ENCODE measurements at places on chromosomes 2 and 18.

GRCh38 chr2:119550346-119550745 is 6.1 kb downstream of the CFAP221 start:
- DNase-seq: no peak

- DNase-seq: no peak
These were observed 35.8 kb upstream of the TPO start for GRCh38 chr2:1377473-1377872.

DNA sequence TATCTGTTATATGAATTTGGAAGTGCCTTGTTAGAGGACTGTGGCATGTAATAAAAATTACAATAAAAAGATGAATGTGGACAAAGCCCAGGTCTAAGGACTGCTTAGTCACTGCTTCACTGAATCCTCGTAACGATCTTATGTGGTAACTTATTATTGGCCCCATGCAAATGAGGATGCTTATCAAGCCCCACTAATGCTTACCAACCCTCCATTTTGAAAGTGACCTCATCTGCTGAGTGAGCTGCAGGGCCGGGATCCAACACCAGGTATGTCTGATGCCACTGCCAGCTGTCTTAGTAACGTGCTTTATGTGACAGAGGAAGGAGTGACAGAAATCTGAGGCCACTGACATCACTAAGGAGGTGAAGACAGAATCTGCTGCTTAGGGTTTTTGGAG is 65.3 kb upstream of the CCDC85A start:
- DNase-seq: no peak

DNA sequence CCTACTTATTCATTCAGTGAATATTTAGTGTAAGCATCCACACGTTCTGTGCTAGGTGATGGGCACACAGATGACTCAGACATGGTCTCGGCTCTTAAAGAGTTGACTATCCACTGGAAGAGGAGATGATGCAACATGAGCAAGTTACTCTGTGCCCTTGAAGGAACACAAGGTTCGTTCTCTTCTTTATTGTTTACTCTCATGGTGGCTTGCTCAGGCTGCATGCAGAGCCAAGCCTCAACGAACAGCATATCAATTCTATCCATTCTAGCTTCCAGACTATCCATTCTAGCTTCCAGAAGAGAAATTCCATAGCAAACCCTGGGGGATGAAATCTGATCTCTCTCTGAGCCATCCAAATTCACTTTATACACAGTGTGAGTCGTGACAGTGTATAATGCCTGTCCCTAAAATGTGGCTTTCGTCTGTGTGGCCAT is 68.1 kb upstream of the CTAGE1 start:
- DNase-seq: no peak

GRCh38 chr18:49024804-49025421 is 74.1 kb upstream of the SMAD7 start:
- DNase-seq: no peak

Measured in NCI-H1694 treated with DMSO at 0.1 percent for 48 hours (cell line).